Lung (tissue), 17 donors: ENCODE measurements at places on chromosomes 16 and 17. TPM values are rescaled to one million over a fixed set of nuclear protein-coding genes. Genes with fewer than 3 reads are reported as not detected.
A peak's percentile ranks its signal among the peaks of the same experiment; 100 is the strongest.

- H3K4me1 ChIP-seq, result no peaks in the 10 kb centered on the region
- H3K27me3 ChIP-seq, result peaks cover 8% of the 10 kb centered on the region
- no peaks in the 10 kb centered on the region for H3K36me3 ChIP-seq
- no peak overlapping the region for H3K4me3 ChIP-seq
These were observed 127.9 kb downstream of the RBFOX3 start for GRCh38 chr17:79482727-79483521.

- H3K27me3 ChIP-seq, result no peaks in the 10 kb centered on the region
- no peak overlapping the region for H3K4me3 ChIP-seq
- no peak overlapping the region for H3K27ac ChIP-seq
- no peaks in the 10 kb centered on the region for H3K4me1 ChIP-seq
- H3K36me3 ChIP-seq, result peaks cover 7% of the 10 kb centered on the region
These were observed 10.0 kb upstream of the CFDP1 start for GRCh38 chr16:75443298-75443697.

GRCh38 chr16:22787466-22788192 is 26.3 kb upstream of the HS3ST2 start:
- no peaks in the 10 kb centered on the region for H3K36me3 ChIP-seq
- H3K27me3 ChIP-seq, result no peaks in the 10 kb centered on the region
- H3K27ac ChIP-seq, result no peak overlapping the region
- DNase-seq, result no peak

GRCh38 chr17:59652119-59652518 is 32.4 kb downstream of the CLTC start:
- no peak for DNase-seq
- H3K4me3 ChIP-seq, result no peak overlapping the region
- H3K27me3 ChIP-seq, result no peaks in the 10 kb centered on the region
- no peak overlapping the region for H3K27ac ChIP-seq
- H3K4me1 ChIP-seq, result no peaks in the 10 kb centered on the region
- H3K36me3 ChIP-seq, result peaks cover 23% of the 10 kb centered on the region

- no peak overlapping the region for H3K27ac ChIP-seq
- no peaks in the 10 kb centered on the region for H3K27me3 ChIP-seq
- no peak for DNase-seq
- no peaks in the 10 kb centered on the region for H3K36me3 ChIP-seq
These were observed 10.3 kb downstream of the CCL18 start for GRCh38 chr17:36074365-36074764.

DNA sequence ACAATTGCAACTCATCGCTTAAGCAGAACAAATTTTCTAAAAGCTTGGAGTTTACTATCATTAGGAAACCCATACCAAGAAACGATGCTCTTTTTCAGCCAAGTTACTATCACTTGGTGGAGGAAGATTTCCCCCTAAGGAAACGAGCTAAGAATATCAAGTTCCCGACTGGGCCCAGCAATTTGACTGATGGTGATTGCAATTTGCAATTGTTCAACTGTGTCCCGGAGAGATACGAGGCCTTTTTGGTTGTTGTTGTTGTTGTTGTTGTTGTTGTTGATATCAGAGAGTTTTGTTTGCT is 6.2 kb downstream of the HS3ST3A1 start:
- H3K27me3 ChIP-seq, result peaks cover 17% of the 10 kb centered on the region
- H3K36me3 ChIP-seq, result no peaks in the 10 kb centered on the region
- no peak overlapping the region for H3K4me3 ChIP-seq
- H3K4me1 ChIP-seq, result no peaks in the 10 kb centered on the region
- no peak overlapping the region for H3K27ac ChIP-seq

DNA sequence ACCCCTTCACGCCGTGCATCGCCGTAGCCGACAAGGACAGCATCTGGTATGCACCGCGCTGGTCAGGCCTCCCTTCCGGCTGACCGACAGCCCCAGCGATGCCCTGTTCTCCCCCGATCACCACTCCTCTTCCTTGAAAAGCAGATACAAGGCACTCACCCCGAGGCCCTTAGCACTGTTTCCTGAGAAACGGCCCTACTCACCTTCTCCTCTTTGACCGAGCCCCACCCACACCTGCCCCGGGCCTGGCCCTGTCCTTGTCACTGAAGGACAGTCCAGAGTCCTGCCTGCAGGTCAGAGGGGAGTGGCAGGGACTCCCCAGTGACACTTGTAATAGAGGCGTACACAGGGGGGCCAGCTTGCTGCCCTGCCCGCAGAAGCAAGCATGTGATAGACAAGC is 45.9 kb upstream of the CHMP6 start:
- DNase-seq, result no peak
- no peak overlapping the region for H3K4me3 ChIP-seq
- no peaks in the 10 kb centered on the region for H3K27me3 ChIP-seq
- H3K27ac ChIP-seq, result no peak overlapping the region

GRCh38 chr16:82943371-82943770 is 316.6 kb downstream of the CDH13 start:
- H3K4me3 ChIP-seq, result no peak overlapping the region
- no peak for DNase-seq
- no peak overlapping the region for H3K27ac ChIP-seq
- no peaks in the 10 kb centered on the region for H3K36me3 ChIP-seq
- peaks cover 19% of the 10 kb centered on the region for H3K4me1 ChIP-seq
- no peaks in the 10 kb centered on the region for H3K27me3 ChIP-seq

- H3K4me1 ChIP-seq, result peaks cover 4% of the 10 kb centered on the region
- no peaks in the 10 kb centered on the region for H3K36me3 ChIP-seq
- peak; percentile 6 for DNase-seq
- H3K27ac ChIP-seq, result no peak overlapping the region
- H3K27me3 ChIP-seq, result no peaks in the 10 kb centered on the region
These were observed 8.8 kb downstream of the CTRB2 start for GRCh38 chr16:75198135-75198600.

DNA sequence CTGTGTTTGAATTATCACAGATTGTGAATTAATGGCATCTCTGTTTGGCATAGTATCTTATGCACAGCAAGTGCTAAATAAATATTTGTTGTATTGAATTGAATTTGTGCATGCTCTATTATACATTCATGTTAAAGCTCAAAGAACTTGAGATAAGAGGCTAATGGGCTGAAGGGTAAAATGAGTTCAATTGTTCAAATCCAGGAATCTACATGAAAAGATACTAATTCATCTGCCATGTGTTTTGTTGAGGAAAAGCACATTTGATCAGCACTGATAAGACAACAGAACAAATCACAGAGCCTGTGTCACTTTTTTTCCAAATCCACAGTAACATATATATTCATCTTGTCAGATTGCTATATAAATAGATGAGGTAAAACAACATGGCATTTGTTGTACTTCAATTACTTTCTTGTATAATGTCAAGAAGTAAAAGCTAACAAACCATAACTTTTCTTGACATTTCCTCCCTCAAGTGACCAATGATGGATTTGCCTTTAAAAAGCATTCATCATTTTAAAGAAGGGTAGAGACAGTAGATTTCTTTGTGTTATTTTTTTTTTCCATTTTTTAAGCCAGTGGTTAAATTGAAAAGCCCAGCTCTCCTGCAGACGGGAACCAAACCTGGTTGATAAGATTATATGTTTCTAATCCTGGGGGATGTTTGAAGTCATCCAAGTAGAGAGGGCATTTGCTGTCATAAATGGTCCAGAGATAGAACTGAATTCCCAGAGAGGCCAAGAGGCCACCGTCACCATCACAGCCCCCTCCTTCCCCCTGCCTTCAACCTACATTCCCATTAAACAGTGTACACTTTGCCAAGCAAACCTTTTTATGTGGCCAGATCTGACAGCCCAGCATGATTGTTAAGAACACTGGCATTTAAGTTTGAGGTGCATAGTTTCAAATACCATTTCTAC is 123.0 kb downstream of the CHD9NB start:
- no peak for DNase-seq
- no peaks in the 10 kb centered on the region for H3K4me1 ChIP-seq
- H3K4me3 ChIP-seq, result no peak overlapping the region
- H3K36me3 ChIP-seq, result no peaks in the 10 kb centered on the region
- H3K27me3 ChIP-seq, result no peaks in the 10 kb centered on the region

DNA sequence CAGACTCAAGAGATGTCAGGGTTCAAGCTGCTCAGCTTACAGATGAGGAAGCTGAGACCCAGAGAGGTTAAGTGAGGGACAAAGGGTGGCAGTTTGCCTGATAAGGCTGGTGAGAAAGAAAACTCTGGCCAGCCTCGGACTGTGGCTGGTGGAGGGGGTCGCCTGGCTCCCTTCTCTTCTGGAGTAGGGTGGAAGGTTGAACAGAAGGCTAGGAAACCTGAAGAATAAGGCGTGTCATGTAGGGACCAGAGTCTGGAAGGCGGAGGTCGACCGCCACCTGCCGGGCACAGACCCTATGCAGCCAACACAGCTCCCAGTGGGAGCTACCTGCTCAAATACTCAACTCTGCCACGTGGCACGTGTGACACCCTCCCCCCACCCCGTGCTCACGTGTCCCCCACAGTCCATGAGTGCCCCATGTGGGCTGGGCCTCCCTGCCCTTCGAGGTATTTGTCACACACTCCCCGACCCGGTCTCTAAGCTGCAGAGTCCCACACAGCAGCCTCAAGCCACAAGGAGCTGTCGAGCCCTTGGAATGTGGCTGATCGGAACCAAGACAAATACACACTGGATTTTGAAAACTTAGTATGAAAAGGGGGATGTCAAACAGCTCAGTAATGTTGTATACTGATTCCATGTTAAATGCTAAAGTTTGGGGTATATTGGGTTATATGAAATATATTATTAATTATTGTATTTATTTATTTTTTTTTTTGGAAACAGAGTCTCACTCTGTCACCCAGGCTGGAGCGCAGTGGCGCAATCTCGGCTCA is 11.8 kb downstream of the HID1 start:
- H3K4me1 ChIP-seq, result no peaks in the 10 kb centered on the region
- H3K36me3 ChIP-seq, result no peaks in the 10 kb centered on the region
- H3K4me3 ChIP-seq, result no peak overlapping the region
- peak; percentile 65 for DNase-seq
- H3K27ac ChIP-seq, result no peak overlapping the region

GRCh38 chr17:81834831-81835267 is at the start of gene PPP1R27:
PPP1R27 (minus strand) TSS chr17:81835050; CDS start chr17:81834953, 97 bp downstream.
- peak within 1 kb of the TSS; percentile 89 for H3K27ac ChIP-seq
- no peaks in the 10 kb centered on the region for H3K27me3 ChIP-seq
- peaks cover 11% of the 10 kb centered on the region for H3K4me1 ChIP-seq
- DNase-seq, result no peak
- H3K36me3 ChIP-seq, result no peaks in the 10 kb centered on the region

GRCh38 chr17:66946251-66946650 is 18.3 kb upstream of the CACNG4 start:
- H3K27me3 ChIP-seq, result peaks cover 8% of the 10 kb centered on the region
- no peak for DNase-seq
- no peaks in the 10 kb centered on the region for H3K4me1 ChIP-seq
- H3K36me3 ChIP-seq, result no peaks in the 10 kb centered on the region
- H3K27ac ChIP-seq, result no peak overlapping the region

DNA sequence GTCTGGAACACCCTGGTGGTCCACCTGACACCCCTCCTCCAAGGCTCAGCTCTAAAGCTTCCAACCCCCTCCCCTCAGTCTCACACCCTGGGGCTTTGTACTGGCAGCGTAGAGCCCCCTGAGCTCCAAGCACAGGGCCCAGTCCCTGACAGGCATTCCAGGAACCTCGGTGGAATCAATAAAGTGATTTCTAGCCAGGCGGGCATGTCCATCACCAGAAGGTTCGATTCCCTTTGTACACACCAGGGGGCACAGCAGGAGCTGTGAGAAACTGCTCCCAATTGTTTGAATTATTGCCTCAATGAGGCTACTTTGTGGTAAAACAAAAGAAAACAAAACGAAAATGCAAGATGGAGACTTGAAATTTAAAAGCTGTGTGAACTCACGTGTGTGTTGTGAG is 51.8 kb downstream of the SMPD3 start:
- no peak overlapping the region for H3K27ac ChIP-seq
- H3K36me3 ChIP-seq, result no peaks in the 10 kb centered on the region
- no peak overlapping the region for H3K4me3 ChIP-seq

DNA sequence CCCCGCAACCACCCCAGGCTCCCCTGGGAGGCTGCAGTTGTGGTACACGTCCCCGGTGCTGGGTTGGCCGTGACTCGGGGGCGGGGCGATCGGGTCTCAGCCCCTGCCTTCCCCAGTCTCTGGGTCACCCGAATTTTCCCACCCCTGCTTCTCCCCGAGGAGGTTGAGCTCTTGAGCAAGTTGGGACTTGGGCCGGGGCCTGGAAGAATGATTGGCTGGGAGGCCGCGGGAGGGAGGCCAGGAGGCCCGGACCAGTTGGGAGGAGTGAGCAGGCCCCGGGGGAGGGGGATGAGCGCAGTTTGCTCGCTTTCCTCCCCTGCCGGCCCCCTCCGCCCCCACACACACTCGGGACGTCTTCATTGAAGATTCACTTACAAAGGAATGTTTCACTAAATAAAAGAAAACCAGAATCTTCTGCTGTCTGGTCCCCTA is 4.5 kb upstream of the HEXIM1 start:
- H3K27me3 ChIP-seq, result no peaks in the 10 kb centered on the region
- DNase-seq, result peak; percentile 92
- H3K27ac ChIP-seq, result peak overlapping the region; percentile 82
- no peak overlapping the region for H3K4me3 ChIP-seq
- peaks cover 3% of the 10 kb centered on the region for H3K4me1 ChIP-seq

DNA sequence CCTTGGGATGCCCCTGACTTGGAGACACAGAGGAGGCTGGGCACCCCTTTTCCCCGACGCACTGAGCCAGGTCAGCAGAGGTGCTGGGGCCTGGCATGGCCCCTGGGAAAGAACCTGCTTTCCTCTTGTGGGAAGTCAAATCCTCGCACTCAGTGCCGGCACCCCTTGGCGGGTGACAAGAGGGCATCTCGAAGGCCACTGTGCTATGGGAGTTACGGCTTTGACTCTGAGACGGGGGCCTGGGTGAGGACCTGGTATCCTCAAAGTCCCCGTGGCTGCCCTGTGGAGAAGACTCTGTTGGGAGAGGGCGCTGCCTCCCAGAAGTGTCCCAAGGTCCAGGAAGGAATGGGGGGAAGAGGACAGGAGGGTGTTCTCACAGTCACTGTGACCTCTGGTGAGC is 117.0 kb downstream of the METRNL start:
- H3K4me3 ChIP-seq, result no peak overlapping the region
- no peak overlapping the region for H3K27ac ChIP-seq
- no peaks in the 10 kb centered on the region for H3K27me3 ChIP-seq
- no peak for DNase-seq
- peaks cover 19% of the 10 kb centered on the region for H3K4me1 ChIP-seq

GRCh38 chr17:80609757-80610156 is 65.1 kb downstream of the RPTOR start:
- no peaks in the 10 kb centered on the region for H3K27me3 ChIP-seq
- no peaks in the 10 kb centered on the region for H3K36me3 ChIP-seq
- no peaks in the 10 kb centered on the region for H3K4me1 ChIP-seq
- no peak overlapping the region for H3K27ac ChIP-seq

DNA sequence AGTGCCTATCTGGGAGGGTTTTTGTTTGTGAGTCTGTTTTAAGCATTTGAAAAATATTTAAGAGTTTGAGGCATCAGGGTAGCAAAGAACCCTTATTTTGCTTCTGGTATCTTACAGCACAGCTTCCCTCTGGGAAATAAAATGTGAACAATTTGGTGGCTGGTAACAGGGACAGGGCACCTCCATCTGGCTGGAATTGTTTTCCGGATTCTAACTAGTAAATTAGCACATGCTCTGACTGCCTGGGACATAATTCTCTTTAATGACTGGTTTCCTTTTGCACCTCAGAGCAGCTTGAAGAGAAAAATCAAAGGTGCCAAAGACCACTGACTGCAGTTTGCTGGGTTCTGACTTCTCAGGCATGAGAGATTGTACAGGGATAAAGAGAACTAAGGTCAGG is 469.1 kb downstream of the GRIN2A start:
- DNase-seq, result no peak
- H3K36me3 ChIP-seq, result no peaks in the 10 kb centered on the region
- peaks cover 3% of the 10 kb centered on the region for H3K4me1 ChIP-seq
- no peak overlapping the region for H3K27ac ChIP-seq

The PCYT2 gene
- total RNA-seq, result 81.3 TPM

The SLC2A4 gene
- total RNA-seq, result 1.2 TPM

The ADPRM gene
- 5.5 TPM for total RNA-seq

The KRTAP1-5 gene
- total RNA-seq, result not detected

The ERN2 gene
- 10.6 TPM for total RNA-seq

The TEKT5 gene
- 0.28 TPM for total RNA-seq

The SLC5A2 gene
- total RNA-seq, result 1.7 TPM
